Activated CD4-positive, alpha-beta T cell treated with anti-CD3 and anti-CD28 coated beads, Interleukin-2, amount 10 ng/mL, durations not matched to agents 7 days and 5 days (primary cell): ENCODE measurements at places on chromosomes 12 and 14. TPM values are rescaled to one million over a fixed set of nuclear protein-coding genes. Genes with fewer than 3 reads are reported as not detected.

RIN3 gene
- 52.6 TPM for total RNA-seq

PRKD1 gene
- not detected for total RNA-seq

SERPINA10 gene
- not detected for total RNA-seq

CD163 gene
- total RNA-seq = not detected

IFI27L2 gene
- total RNA-seq = 76.0 TPM

SYNDIG1L gene
- total RNA-seq = not detected

ETFBKMT gene
- 1.2 TPM for total RNA-seq

DNA sequence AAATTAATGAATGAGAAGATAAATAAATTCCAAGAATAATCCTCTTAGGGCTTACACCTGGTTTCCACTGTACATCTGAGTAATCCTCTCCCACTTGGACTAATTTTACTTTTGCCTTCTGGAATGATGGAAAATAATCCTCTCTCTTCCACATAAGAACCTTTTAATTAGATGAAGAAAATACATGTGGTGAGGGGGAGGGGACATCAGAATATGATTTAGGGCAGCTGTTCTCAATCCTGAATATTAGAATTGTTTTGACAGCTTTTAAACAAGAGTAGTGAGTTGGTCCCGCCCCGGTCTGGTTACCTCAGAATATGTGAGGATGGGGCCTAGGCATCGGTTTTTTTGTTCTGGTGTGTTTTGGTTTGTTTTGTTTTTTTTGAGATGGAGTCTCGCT, 51.5 kb downstream of the HECTD4 start:
- H3K36me3 ChIP-seq = peaks cover 2% of the 10 kb centered on the region
- no peaks in the 10 kb centered on the region for H3K27me3 ChIP-seq
- H3K4me1 ChIP-seq = no peaks in the 10 kb centered on the region
- no peak overlapping the region for H3K27ac ChIP-seq

- H3K27ac ChIP-seq = no peak overlapping the region
- H3K27me3 ChIP-seq = no peaks in the 10 kb centered on the region
- no peak overlapping the region for H3K4me3 ChIP-seq
- H3K4me1 ChIP-seq = peaks cover 2% of the 10 kb centered on the region
- DNase-seq = no peak
These were observed 126.5 kb downstream of the NCOR2 start for GRCh38 chr12:124440841-124441381.

DNA sequence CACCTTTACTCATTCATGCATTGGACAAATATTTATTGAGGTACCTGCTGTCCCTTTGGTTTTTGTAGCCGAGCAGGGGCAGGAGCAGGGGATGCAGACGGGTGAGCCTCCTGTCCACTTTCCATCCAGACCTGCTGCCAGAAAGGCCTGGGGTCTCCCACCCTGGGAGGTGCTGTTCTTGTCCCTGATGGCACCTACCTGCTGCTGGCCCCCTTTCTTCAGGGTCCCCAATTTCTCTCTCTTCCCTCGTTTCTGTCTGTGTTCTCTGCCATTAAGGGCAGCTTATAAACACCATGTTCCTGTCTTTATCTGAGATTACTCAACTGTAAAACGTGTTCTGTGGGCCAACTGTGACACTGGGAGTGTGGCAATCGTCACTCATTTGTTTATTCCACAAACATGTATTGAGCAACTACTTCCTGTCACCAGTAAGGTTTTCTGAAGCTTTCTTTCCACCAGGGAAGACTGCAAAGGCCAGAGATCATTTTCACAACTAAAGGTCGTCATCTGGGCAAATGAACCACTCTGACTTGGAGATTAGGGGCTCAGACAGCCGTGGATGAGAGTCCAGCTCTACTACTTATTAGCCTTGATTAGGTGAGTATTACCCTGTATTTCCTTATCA, at the start of gene HAL:
TSS of gene HAL (minus strand) at position 311 of the 625 bp plus-strand sequence. CDS start 434 bp downstream, outside the sequence.
- H3K27ac ChIP-seq = no peak within 1 kb of the TSS
- peaks cover 11% of the 10 kb centered on the region for H3K4me1 ChIP-seq
- no peaks in the 10 kb centered on the region for H3K36me3 ChIP-seq
- H3K4me3 ChIP-seq = no peak within 1 kb of the TSS
- no peaks in the 10 kb centered on the region for H3K27me3 ChIP-seq
- no peak for DNase-seq

DNA sequence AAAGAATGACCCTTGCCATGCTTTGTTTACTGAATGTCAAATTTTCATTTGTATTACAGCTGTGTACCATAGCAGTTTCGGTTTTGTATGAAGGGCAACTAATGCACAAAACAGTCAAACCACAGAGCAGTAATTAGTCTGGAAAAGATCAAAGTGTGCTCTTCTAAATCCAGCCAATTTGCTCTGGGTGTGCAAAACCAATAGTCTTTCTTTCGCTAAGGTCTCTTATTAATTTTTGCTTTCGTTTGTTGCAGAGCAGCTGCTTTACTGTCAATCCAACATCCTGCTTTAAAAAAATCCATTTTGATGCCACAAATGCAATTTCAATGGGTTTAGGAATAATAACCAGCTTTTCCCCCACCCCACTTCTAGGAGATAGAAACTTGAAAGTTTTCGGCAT, 114.2 kb downstream of the BRMS1L start:
- H3K27ac ChIP-seq = no peak overlapping the region
- H3K27me3 ChIP-seq = peaks cover 13% of the 10 kb centered on the region
- H3K4me3 ChIP-seq = no peak overlapping the region
- H3K36me3 ChIP-seq = no peaks in the 10 kb centered on the region
- peaks cover 17% of the 10 kb centered on the region for H3K4me1 ChIP-seq

GRCh38 chr14:92412912-92413311, 89.9 kb downstream of the SLC24A4 start:
- no peaks in the 10 kb centered on the region for H3K36me3 ChIP-seq
- H3K4me3 ChIP-seq = no peak overlapping the region
- no peaks in the 10 kb centered on the region for H3K4me1 ChIP-seq
- peaks cover 4% of the 10 kb centered on the region for H3K27me3 ChIP-seq

DNA sequence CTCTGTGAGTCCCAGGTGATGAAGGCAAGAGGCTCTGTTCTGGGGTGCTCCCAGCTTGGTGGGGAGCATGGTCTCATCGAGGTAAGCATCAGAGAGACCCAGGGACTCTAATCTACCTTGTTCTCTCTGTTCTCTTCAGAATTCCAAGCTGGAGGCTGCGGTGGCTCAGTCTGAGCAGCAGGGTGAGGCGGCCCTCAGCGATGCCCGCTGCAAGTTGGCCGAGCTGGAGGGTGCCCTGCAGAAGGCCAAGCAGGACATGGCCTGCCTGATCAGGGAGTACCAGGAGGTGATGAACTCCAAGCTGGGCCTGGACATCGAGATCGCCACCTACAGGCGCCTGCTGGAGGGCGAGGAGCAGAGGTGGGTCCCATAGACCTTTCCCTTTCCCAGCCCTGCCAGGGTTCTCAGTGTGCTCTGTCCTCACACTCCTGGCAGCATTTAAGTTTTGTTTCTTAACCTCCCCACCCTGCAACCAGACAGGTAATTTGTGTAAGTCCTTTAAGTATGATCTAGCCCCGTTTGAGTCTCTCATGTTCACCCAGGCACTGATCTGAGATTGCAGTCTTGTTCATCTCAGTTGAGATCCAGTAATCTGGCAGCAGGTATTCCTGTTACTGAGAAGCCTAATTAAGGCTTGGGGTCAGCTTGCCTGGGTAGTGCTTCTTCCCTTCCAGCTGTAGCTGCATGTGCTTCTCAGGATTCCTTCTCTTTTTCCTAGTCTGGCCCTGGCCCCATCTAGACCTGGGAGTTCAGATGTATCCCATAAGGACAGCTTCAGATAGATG, 14.8 kb upstream of the KRT81 start:
- H3K4me1 ChIP-seq = peaks cover 19% of the 10 kb centered on the region
- DNase-seq = no peak
- peaks cover 49% of the 10 kb centered on the region for H3K27me3 ChIP-seq

DNA sequence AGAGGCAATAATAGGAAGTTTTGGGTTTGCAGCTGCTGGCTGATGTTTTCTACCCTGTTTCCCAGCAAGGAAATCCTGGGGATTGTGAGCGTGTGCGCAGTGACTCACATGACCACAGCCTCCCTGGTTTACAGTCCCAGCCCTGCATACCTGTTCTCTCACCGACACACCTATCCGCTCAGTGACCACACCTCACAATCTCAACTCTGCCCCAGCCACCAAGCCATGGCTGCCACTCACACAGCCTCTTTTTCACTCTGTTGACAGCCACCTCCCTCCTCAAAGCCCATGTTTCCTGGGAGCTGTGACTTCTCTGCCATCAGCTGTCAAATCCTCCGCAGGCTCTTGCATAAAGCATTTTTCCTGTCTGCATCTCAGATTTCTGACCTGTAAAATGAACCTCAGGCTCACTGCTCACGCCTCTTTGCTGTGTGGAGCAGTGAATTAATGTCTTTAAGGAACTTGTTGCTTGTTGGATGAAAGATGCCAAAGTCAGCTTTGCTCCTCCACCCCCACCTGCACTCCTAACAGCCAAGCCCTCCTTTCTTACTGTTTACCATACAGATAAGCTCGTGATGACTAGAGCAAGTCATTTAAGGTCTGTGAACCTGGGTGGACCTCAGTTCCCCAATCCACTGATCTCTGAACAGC, 43.5 kb downstream of the B4GALNT3 start:
- DNase-seq = no peak
- H3K27ac ChIP-seq = no peak overlapping the region
- no peaks in the 10 kb centered on the region for H3K36me3 ChIP-seq

GRCh38 chr12:78388461-78388860, 476.1 kb upstream of the SYT1 start:
- H3K36me3 ChIP-seq = no peaks in the 10 kb centered on the region
- H3K27me3 ChIP-seq = no peaks in the 10 kb centered on the region
- DNase-seq = no peak
- H3K4me3 ChIP-seq = no peak overlapping the region

- H3K4me3 ChIP-seq = no peak overlapping the region
- DNase-seq = no peak
These were observed 467.6 kb downstream of the PRKD1 start for GRCh38 chr14:29459969-29460560.

- H3K4me3 ChIP-seq = no peak overlapping the region
- no peak overlapping the region for H3K27ac ChIP-seq
- peaks cover 28% of the 10 kb centered on the region for H3K27me3 ChIP-seq
- H3K4me1 ChIP-seq = peaks cover 20% of the 10 kb centered on the region
- no peaks in the 10 kb centered on the region for H3K36me3 ChIP-seq
- peak; percentile 76 for DNase-seq
These were observed 54.4 kb upstream of the KCNA1 start for GRCh38 chr12:4855121-4855924.
